ENCODE measurements at places on chromosomes 16 and 17.

- DNase-seq = no peak
These were observed 5.9 kb upstream of the KPNA2 start for GRCh38 chr17:68029512-68030215.

GRCh38 chr17:1865252-1866037 is 35.6 kb downstream of the RPA1 start:
- DNase-seq = peak; percentile 15

DNA sequence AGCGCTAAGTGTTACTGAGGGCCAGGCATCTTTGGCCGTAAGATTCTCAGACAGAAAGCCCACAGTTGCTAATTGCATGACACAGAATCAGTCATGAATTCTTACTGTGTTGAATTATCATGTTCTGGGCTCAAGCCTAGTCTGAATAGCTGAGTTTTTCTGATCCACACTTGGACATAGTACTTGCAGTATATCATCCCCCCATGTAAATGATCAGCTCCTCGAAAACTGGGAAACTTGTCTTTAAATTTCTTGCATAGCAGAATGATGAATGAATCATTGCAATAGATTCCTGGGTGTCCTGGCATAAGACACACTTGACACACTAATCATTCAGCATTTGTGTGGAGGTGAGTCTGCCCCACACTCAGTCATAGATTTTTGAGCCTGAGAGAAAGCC is 2.2 kb downstream of the MLYCD start:
- no peak for DNase-seq

- DNase-seq = no peak
These were observed 13.0 kb upstream of the SALL1 start for GRCh38 chr16:51163894-51164566.

GRCh38 chr16:79768276-79768970 is 167.9 kb upstream of the MAF start:
- DNase-seq = no peak

DNA sequence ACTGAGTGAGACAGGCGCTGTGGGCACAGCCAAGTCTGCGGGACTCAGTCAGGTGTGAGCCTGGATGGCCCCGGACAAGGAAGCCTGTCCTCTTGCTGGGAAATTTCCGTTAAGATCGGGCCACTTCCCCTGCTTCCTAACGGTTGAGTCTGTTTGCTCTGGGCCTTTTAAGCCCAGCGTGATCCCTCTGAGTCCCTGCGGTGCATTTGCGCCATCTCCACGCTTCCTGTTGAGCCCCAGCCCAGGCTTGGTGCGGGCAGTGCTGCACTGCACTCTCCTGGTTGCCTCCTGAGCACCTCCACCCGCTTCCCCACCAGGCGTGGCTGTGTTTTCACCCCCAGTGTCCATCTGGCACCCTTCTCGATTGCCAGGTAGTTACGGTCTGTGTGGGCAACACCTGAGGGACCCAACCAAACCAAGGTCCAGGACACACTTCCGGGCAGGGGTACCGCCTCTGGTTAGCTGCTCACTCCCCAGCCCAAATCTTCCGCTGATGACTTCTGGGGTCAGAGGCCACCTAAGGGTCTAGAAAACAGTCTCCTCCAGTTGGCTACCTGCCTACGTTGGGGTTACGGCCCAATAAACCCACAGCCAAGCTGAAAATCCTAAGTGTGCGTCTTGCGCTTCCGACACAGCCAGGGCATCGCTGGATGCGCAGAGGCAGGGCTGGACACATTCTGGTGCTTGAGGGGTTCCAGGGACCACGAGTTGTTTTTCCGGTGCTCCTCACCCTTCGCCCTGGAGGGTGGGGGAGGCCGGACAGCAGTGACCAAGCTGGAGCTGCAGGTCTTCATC is 1.4 kb upstream of the SLC25A10 start:
- DNase-seq = no peak

DNA sequence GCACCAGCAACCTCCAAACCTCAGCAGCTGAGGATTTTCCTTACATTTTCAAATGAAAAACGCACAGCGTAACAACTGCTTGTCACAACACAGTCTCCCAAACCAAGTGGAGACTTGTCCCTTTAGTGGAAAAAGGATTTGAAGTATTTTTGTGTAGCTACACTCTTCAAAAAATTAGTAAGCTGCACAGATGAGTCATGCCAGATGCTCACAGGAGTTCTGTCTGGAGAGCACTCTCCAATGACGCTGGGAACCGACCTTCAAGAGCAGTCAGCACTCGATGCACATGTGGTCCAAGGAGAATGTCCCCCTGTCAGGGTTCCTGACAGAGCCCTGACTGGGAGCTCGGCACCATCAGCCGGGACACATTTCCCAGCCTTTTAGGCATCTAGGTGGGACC is 39.8 kb downstream of the MAP1LC3B start:
- DNase-seq = no peak

GRCh38 chr17:51036084-51036483 is 84.6 kb downstream of the SPAG9 start:
- DNase-seq = no peak

DNA sequence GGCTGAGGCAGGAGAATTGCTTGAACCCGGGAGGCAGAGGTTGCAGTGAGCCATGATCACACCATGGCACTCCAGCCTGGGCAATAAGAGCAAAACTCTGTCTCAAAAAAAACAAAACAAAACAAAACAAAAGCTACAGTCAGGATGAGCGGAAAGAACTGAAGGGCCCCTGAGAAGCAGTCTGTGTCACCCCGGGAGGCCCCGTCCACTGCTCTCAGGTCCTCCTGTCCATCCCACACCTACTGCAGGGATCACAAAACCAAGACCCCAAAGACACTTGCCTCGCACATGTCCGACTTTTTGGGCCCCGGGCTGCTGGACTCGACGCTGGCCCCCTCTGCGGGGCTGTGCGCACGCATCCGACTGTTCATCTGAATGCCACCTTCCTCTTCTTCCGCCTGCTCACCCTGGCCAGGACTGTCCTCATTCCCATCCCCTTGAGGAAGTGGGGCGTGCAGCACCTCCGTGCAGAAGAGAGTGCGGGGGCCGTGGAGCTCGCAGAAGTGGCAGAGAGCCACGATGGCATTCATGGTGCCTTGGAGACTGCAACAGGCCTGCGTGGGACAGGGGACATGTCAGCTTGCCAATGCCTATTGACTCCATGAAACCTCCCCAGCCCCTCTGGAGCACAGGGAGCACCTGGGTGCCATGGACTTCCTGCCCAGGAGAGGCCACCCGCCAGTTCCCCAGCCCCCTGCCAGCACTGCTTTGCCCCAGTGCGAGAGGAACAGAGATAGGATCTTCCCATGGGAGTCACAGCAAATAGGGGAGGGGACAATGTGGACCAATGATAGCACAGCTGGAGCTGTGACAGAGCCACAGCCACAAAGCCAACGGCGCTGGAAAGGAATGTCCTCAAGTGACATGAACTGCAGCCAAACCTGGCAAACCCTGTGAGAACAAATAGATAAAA is 9.1 kb downstream of the FLCN start:
- DNase-seq = no peak

- peak; percentile 82 for DNase-seq
These were observed at the start of gene SLC39A11 for GRCh38 chr17:73092523-73093135. Gene SLC39A11 (minus strand): TSS chr17:73092688. CDS start chr17:73088764, 3,924 bp downstream.

DNA sequence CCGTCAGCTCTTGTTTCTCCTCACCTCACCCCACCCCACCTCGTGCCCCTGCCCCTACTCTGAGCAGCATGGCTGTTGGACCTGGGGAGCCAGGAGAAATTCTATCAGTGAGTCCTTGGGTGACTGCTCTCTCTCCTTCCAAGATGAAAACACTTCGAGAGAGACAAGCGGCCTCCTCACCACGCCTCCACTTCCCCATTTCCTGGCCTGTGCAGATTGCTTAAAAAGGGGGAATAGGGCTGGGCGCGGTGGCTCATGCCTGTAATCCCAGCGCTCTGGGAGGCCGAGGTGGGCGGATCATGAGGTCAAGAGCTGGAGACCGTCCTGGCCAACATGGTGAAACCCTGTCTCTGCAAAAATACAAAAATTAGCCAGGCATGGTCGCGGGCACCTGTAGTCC is 9.5 kb downstream of the DLX4 start:
- no peak for DNase-seq

GRCh38 chr17:51147650-51148049 is 5.7 kb upstream of the NME1 start:
- DNase-seq = no peak

DNA sequence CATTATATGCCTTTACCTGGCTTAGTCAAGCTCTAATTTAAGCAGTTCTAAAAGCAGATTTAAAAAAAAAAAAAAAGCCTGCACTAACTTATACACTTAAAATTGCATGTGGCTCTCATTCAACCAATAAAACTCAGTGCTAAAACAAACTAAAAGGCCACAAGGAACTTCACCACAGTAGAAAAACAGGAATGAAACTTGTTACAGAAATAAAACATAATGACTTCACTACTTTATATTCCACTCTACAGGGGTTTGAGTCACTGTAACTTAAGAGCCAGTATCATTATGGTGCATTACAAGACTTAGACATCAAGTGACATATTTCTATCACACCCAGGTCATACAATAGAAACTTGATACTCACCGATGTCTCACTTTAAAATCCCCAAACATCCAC is 11.1 kb downstream of the CA10 start:
- DNase-seq = no peak

DNA sequence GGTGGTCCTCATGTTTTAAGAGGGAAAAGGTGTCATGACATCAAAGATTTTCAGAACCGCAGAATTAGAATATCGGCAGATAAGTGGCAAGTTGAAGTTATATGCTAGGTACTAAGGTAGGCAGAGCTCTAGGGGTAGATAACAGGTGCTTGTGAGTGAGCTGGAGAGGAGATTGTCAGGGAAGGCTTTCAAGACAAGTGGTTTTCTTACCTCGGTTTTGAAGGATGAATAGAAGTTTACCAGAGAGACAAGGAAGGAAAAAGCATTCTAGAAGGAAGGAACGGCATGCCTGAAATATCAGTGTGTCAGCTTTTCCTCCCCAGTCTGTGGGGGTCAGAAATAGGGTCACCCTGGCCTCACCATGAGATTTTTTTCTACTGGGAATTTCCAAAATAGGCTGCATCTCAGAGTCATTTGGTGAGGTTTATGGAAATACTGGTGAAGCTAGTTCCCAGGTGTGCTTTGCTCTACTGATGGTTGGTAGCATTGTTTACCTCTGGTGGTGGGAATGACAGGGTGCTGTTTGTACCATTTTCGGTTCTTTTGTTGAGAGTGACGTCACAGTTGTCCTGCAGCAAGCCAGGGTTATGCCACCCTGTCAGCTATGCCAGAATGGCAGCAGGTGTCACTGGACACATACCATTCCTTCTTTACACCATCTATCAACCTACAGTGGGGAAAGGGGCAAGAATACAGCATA is 112.5 kb downstream of the MSI2 start:
- no peak for DNase-seq

GRCh38 chr16:65816556-65816955 is 549.9 kb upstream of the CDH5 start:
- DNase-seq = no peak

GRCh38 chr17:30379303-30379902 is 676 bp downstream of the CPD start:
- no peak for DNase-seq

- DNase-seq = no peak
These were observed 21.4 kb upstream of the ABCC3 start for GRCh38 chr17:50613007-50613992.

DNA sequence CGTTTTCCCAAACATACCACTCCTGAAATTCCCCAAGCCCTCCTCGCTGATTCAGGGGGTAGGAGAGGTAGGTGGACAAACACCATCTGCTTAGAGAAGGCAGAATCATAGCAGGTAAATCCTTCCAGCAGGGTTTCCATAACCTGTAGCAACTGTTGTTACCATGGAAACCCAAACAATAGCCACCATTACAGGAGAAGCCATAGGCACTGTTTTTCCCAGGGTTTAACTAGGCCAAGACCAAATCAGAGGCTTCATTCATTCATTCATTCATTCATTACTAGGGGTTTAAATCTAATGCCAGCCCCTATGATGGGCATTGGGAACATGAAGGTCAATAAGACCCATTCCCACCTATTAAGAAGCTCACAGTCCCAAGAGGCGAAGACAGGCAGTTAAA is 25.5 kb upstream of the CIITA start:
- DNase-seq = no peak

DNA sequence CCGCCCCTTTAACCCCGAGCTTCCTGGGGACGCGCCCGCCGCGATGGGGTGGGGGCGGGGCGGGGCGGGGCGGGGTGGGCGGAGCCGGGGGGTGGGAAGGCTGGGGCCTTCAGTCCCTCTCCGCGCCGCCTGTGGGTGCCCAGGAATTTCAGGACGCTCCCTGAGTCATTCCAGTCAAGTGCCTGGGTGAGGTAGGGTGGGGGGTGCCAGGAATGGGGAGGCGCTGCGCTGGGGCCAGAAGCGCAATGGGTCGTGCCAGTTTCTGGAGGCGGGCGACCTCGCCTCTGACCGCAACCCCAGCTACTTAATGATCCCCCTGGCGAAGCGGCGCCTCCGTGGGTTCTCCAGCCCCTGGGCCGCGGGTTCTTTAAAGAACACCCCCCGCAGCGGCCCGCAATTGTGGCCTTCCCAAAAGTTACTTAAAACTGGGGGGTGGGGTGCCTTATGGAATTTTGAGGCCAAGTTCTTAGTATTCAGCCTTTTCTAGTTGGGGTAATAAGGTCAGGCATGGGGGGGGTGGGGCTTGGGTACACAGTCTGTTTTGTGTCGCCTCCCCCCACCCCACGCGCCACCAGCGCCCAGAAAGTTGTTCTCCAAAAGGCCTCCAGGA is 826 bp upstream of the GSE1 start:
- peak; percentile 24 for DNase-seq

- DNase-seq = no peak
These were observed 14.0 kb downstream of the ATP5PD start for GRCh38 chr17:75032720-75033280.

DNA sequence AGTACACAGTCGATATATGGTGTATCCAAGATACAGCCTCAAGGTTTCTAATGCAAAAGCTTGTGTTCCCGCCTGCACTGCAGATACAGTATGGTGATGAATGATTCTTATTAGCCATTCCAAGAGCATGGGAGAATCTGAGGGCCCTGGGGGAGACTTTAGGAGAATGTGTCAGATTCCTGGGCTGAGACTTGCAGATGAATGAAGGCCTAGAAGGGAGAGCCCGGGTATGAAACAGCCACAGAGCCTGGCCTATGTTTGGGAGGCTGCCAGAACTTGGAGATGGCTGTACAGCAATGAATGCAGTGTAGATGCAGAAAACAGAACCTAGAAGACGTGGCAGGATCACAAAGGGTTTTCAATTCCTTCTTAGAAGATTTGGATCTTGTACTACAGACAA is 510.7 kb downstream of the HAPSTR1 start:
- DNase-seq = no peak

DNA sequence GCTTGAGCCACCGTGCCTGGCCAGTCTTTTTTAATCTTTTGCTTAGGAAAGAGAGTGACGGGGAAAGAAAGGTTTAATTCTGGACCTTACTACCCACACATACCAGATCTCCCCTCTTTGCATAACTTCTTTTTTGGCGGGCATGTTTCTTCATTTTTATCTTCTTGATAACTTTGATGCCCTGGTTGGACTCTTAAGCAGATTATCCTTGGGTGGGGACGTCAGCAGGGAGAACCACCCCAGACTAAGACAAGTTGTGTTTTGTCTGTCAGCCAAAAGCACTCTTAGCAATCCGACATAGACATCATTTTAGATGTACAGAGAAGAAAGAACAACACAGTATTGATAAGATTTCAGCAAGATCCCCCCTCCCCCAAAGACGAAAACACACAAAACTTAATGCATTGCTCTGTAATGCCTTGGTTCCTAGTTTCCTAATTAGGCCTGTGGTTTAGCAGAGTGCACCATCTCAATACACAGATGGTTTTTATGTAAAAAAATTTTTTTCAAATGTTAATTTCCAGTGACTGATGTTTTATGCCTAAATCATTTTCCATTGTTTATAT is 99.9 kb downstream of the MSI2 start:
- no peak for DNase-seq

GRCh38 chr16:57574086-57574485 is 31.6 kb downstream of the ADGRG5 start:
- DNase-seq = no peak
